ENCODE measurements at places on chromosomes 3 and 15. TPM values are rescaled to one million over a fixed set of nuclear protein-coding genes. Genes with fewer than 3 reads are reported as not detected.
A peak's percentile ranks its signal among the peaks of the same experiment; 100 is the strongest.

Gene DZIP1L
- 26.5 TPM for total RNA-seq

Gene ILDR1
- total RNA-seq, result 4.1 TPM

Gene GOLGA6B
- 0.18 TPM for total RNA-seq

GRCh38 chr3:75395580-75396315 lies 268.4 kb upstream of the FRG2C start:
- no peak for DNase-seq
- H3K4me3 ChIP-seq, result no peak overlapping the region
- H3K4me1 ChIP-seq, result peaks cover 24% of the 10 kb centered on the region
- H3K36me3 ChIP-seq, result no peaks in the 10 kb centered on the region

DNA sequence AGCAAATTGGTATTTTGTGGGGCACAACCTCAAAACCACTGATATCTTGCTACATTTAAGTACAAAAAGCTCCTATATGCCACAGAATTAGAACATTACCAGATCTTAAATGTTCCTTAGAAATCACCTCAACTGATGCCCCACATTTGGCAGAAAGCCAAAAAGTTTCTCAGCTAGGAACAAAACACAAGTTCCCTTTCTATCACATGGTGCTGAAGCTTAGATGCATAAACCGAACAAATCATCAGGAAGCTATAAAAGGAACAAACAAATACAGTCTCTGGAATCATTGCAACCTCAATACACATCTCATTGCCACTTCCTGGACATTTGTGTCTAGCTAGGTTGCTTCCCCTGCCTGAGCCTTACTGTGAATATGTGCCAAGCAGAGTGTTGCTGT lies 492.6 kb downstream of the LPP start:
- no peaks in the 10 kb centered on the region for H3K27me3 ChIP-seq
- no peak overlapping the region for H3K4me3 ChIP-seq
- DNase-seq, result no peak
- no peaks in the 10 kb centered on the region for H3K4me1 ChIP-seq
- no peak overlapping the region for H3K27ac ChIP-seq

GRCh38 chr3:10088256-10088655 lies 19.8 kb downstream of the FANCD2OS start:
- H3K4me1 ChIP-seq, result peaks cover 29% of the 10 kb centered on the region
- H3K27me3 ChIP-seq, result no peaks in the 10 kb centered on the region
- H3K4me3 ChIP-seq, result no peak overlapping the region
- peaks cover 24% of the 10 kb centered on the region for H3K36me3 ChIP-seq
- H3K27ac ChIP-seq, result peak overlapping the region; percentile 91

- H3K4me3 ChIP-seq, result no peak overlapping the region
- no peaks in the 10 kb centered on the region for H3K4me1 ChIP-seq
- H3K36me3 ChIP-seq, result peaks cover 14% of the 10 kb centered on the region
- H3K27me3 ChIP-seq, result no peaks in the 10 kb centered on the region
- DNase-seq, result no peak
Observed at GRCh38 chr3:31692751-31693150, 160.0 kb downstream of the STT3B start.

Measured in mesothelial cell of epicardium (in vitro differentiated cells).